Stimulated activated CD8-positive, alpha-beta memory T cell treated with anti-CD3 and anti-CD28 coated beads, Interleukin-7, amount 100 ng/mL, for 24 hours (primary cell): ENCODE measurements at places on chromosomes 11 and 22.

GRCh38 chr22:42257386-42257785 lies 13.1 kb downstream of the TCF20 start:
- DNase-seq: no peak

GRCh38 chr22:44927463-44928135 lies 82.2 kb downstream of the PHF21B start:
- DNase-seq: no peak

GRCh38 chr22:46432164-46433068 lies 96.9 kb downstream of the TRMU start:
- DNase-seq: no peak

GRCh38 chr11:73240190-73240781 lies 22.2 kb downstream of the P2RY2 start:
- no peak for DNase-seq

GRCh38 chr11:123543797-123544196 lies 110.6 kb downstream of the SCN3B start:
- DNase-seq: no peak

DNA sequence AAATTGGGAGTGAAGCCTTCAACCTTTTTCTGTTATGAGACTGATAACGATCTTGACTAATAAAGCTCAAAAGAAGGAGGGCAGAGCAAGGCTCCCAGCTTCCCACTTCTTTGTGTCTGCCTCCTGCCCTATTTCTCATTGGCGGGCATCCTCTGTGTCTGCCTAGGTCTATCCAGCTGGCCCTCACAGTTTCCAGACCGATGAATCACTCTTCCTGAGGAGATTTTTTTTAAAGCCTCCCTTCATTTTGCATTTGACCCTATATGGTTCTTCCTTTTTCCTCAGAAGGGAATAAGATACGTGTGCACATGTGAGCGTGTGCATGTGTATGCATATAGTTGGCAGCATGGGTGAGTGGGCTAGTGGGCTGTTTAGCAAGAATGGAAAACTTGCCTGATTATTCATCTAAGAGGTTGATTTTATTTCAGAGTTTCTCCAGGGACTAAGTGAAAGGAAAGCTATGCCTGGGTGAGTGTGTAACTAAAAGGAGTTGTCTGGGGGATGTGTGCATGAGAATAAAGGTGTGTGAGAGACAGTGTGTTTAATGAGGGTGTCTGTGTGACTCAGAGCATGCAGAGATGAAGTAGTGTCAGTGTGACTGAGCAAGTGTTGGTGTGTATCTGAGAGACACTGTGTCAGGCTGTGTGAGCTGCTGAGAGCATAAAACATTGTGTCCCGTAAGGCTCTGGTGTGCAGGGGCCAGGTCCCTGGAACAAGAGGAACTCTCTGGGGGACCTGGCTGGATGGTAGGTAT lies 12.2 kb downstream of the PHLDB1 start:
- DNase-seq: no peak

- no peak for DNase-seq
Observed at GRCh38 chr11:18420067-18420466, 7.9 kb downstream of the LDHC start.

GRCh38 chr11:126115816-126116331 lies 53.2 kb upstream of the CDON start:
- DNase-seq: no peak

DNA sequence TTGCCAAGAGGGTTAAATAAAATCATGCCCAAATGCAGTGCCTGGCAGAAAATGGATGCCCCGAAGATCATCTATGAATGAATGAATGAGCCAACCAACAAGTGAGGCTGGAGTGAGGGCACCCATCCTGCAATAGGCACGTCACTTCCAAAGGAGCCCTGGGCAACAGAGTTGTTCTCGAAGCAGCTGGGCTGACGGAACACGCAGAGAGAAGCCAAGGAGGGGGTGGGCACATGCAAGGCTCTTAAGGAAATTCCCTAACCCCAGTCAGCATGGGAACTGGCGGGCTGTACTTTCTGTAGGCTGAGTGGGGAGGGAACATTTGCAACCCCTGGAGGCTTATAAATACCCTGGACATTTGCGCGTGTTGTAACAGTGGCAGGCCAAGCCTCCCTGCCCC lies 11.6 kb upstream of the CHADL start:
- DNase-seq: no peak

DNA sequence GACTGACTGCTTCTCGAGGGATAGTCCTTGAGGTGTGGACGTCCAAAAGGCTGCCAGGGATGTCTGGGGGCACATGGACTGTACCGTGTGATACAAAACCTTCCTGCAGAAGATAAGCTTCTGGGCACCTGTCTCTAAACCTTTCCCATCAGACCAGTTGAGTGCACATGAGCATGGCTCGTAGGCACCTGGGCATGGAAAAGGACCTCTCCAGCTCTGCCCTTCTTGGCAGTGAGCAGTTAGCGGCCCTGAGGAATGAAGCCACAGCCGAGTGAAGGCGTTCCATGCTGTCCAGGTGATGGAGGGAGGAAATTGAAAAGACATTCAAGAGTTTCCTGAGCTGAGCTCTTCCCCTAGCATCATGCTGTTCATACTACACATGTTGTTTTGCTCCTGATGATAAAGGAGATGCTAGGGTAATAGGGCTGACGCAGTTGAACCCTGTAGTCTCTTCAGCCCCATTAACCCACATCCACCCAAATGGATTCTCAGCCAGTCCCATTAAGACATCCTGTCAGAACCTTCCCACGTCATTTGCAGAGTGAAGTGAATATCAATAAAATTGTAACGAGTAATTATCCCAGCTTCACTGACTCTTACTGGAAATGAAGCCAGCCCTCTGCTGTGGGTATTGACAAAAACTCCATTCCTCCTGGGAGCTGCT lies 138.6 kb downstream of the KIRREL3 start:
- DNase-seq: no peak

GRCh38 chr22:32712644-32713355 lies 88.7 kb upstream of the TIMP3 start:
- no peak for DNase-seq

DNA sequence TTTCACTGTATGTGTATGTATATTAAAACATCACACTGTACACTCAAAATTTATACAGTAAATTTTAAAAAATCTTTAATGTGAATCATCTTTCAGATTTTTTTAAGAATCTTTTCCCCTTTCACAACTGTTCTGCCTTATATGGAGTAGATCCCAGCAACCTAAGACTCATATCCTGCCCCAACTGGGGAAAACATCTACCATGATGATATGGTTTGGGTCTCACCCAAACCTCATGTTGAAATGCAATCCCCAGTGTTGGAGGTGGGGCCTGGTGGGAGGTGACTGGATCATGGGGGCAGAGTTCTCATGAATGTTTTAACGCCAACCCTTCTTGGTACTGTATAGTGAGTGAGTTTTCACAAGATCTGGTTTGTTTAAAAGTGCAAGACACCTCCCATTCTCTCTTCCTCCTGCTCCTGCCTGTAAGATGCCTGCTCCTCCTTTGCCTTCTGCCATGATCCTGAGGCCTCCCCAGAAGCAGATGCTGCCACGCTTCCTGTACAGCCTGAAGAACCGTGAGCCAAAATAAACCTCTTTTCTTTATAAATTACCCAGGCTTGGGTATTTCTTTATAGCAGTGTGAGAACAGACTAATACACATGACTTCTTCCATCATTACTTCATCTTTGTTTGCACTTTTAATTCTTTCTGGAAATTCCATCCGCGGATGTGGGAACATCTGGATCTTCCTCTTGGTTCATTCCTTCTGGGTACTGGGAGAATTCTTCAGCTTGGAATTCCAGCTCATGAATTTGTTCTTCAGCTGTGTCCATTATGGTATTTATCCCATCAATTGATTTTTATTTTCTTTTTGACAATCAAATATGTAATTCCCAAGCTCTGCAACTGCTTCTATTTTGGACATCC lies 36.9 kb downstream of the LINC01488 start:
- no peak for DNase-seq

DNA sequence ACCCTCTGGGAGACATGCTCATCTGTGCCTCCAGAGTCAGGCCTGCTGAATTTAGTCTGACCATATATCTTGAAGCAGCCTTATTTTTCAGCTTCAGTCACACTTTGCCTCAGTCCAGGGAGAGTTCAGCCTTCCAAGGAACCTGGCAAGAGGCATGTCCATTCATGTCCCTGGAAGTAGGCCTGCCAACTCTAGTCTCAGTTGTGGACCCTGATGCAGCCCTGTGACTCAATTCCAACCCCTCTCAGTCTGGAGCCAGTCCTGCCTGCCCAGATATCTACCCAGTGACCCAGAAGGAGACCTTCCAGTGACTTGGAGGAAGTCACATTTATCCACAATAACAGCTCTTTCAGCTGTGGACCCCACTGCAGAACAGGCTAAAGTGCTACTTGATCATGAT lies 566.6 kb downstream of the TMEM135 start:
- DNase-seq: no peak

- no peak for DNase-seq
Observed at GRCh38 chr11:102368472-102368871, 21.5 kb downstream of the BIRC2 start.

DNA sequence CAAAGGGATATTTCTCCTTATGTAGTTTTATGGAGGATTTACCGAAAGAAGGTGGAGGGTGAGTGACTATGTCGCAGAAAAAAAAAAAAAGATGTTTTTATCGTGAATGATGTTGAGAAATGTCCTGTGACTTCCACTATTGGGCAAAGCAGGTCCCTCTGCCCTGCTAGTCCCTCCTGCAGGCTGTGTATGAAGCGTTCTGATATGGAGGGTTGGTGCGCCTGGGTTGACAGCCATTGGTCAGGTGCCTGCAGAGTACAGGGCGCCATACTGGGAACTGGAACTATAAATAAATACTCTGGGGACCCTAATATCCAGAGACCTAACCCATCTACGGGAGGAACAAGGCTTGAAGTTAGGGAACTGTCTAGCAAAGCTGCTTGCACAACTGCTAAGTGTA lies 1.5 kb downstream of the IL17RA start:
- DNase-seq: no peak

GRCh38 chr11:117819096-117820040 lies 5.2 kb downstream of the FXYD2 start:
- no peak for DNase-seq

DNA sequence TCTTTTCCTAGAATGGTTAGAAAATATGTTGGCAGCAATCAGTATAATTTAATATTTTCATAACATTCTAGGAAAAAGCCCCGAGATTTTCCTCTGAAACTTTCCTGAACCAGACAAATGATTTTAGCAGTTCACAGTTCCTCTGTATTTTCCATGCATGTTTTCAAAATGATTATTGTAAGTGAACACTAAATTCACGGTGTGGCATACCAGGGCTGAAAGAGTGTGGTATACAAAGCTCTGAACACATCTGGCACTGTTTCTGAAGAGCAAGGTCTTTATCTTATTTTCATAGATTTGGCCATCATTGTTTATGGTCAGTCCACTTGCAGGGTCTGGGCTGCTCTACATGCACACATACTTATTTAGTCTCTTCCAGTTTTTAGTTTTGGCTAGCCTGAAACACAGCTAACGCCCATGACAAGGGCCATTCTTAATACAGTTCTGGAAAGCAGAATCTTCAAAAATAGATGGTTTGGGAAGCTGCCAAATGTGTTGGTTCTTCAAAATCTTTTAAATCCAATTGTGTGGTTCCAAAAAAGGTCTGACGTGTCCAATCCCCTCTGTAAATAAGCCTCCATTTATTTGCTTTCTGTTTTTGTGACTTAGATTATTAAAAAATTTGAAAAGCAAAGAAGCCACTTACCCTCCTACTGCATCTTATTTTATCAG lies 7.9 kb upstream of the GAB2 start:
- no peak for DNase-seq

DNA sequence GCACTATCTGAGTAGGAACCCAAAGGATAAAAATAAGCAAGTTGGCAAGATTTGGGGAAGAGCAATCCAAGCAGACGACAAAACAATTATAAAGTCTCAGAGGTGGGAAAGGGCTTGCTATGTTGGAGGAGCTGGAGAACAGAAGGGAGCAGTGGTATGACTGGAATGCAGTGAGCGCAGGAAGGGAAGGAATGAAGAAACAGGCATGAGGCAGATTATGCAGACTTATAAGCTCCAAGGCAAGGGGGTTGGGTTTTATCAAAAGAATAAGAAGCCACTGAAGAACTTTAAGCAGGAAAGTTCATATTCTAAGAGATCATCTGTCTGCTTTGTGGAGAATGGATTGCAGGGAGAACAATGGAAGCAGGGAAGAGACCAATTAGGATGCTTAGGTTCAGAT lies 31.7 kb downstream of the PGM2L1 start:
- no peak for DNase-seq
